ENCODE measurements at places on chromosomes 6 and 20.

DNA sequence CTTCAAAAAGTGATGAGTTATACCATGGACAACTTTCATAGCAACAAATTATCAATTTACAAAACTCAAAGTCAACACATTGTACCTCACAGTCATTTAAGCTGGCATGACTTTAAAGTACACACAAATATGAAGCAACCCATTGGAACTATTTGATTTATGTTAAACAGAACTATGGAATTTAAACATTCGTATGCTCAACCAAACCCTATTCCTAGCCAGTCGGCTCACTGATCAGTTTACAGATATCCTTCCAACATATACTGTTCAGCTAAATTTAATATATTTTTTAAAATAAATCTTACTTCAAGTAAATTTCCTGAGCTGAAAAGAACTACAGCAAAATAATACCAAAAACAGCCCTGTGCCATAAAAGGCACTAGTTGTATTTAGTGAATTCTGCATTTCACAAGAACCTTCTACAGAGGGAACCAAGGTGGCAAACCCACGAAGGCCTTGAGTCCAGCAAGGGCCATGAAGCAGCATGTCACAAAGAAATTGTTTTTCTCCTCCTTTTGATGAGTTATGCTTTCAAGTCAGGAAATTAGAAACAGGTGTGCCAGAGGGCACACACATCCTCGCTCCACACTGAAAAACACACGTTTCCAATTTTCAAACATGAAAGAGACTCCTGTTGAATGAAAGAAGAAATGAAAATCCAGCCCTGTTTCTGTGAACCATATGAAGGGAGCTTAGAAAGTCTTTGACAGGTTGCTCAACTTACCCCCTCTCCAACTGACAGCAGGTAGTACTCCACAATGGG is 122.8 kb downstream of the TASP1 start:
- no peaks in the 10 kb centered on the region for H3K27me3 ChIP-seq
- no peak overlapping the region for H3K4me3 ChIP-seq
- DNase-seq = no peak
- no peak overlapping the region for H3K27ac ChIP-seq
- H3K4me1 ChIP-seq = no peaks in the 10 kb centered on the region

- no peaks in the 10 kb centered on the region for H3K27me3 ChIP-seq
- no peak overlapping the region for H3K4me3 ChIP-seq
- no peak overlapping the region for H3K27ac ChIP-seq
Measured at GRCh38 chr6:35906499-35906846, 14.4 kb downstream of the SRPK1 start.

- no peaks in the 10 kb centered on the region for H3K4me1 ChIP-seq
- H3K27me3 ChIP-seq = no peaks in the 10 kb centered on the region
- DNase-seq = no peak
Measured at GRCh38 chr6:133132466-133132971, 108.6 kb upstream of the EYA4 start.

DNA sequence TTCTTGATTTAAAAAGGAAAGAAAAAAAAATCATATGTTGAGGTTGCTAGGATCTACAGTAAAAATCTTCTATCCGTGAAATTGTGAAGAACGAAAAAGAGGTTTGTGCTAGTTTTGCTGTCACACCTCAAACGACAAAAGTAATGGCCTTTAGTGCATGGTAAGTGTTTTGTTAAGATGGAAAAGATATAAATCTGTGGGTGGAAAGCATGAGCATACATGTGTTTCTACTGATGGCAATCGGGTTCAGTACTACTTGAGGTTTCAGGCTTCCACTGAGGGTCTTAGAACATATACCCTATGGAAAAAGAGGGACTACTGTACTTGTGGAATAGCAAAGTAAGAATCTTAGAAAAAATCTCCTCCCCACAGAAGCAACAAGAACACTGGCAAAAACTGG is 58.0 kb downstream of the AHI1 start:
- no peak overlapping the region for H3K27ac ChIP-seq
- no peaks in the 10 kb centered on the region for H3K36me3 ChIP-seq
- no peak for DNase-seq
- H3K27me3 ChIP-seq = no peaks in the 10 kb centered on the region

DNA sequence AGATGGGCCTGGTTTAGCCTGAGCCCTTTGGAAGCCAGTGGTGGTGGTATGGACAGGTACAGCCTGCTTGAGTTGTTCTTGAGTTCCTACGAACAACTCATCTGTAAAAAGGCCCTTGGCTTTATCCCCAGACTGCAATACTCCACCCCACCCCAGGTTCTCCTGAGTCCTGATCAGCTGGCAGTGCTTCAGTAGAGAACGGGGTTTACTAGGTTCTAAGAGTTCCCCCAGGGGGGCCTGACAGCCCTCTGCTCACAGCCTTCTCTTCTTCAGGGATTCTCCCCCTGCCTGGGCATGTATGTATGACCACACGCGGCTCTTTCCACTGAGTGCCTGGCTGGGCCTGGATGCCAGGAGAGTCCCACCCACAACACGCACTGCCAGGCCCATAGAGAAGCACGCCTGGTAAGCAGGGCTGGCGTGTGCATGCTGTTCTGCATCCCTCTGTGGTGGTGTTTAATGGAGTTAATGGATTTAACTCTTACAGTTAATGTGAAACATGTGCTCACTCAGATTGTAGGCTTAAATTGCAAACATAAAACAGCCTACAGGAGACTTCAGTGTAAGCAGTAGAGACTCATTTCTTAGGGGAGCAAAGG is 44.3 kb upstream of the SLC4A11 start:
- no peak overlapping the region for H3K27ac ChIP-seq
- H3K4me1 ChIP-seq = peaks cover 5% of the 10 kb centered on the region
- no peak for DNase-seq
- peaks cover 5% of the 10 kb centered on the region for H3K36me3 ChIP-seq

GRCh38 chr20:23362392-23363256 is 642 bp downstream of the GZF1 start:
- H3K27me3 ChIP-seq = no peaks in the 10 kb centered on the region
- H3K27ac ChIP-seq = no peak overlapping the region

DNA sequence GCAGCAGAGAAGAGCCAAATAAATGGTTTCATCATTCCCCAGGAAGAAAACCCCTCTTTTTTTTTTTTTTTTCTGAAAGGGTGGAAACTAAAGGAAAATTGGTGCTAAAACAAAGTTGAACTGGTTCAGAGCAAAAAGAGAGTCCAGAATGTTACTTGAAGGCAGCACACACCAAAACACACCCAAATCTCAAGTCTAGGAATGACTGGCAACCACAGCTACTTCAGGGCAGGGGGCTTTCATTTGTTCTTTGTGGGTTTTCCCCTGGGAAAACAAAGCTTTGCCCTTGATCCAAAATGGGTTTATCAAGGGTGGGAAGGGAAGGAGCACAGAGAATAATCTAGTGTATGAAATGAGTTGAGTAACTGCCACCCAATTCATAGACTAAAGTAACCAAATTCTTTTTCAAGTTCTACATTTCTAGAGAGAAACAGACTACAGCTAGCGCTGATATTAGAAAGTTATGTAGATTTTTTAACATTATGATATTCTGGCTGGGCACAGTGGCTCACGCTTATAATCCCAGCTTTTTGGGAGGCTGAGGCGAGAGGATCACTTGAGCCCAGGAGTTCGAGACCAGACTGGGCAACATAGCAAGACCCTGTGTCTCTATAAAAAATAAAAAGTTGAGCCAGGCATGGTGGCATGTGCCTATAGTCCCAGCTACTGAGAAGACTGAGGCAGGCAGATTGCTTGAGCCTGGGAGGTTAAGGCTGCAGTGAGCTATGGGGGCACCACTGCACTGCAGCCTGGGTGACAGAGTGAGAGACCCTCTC is 119.8 kb downstream of the NFATC2 start:
- no peaks in the 10 kb centered on the region for H3K36me3 ChIP-seq
- no peak overlapping the region for H3K27ac ChIP-seq
- H3K4me1 ChIP-seq = peaks cover 4% of the 10 kb centered on the region
- no peaks in the 10 kb centered on the region for H3K27me3 ChIP-seq
- H3K4me3 ChIP-seq = no peak overlapping the region

All from H9 (cell line).